Right cardiac atrium (tissue), 5 donors: ENCODE measurements at places on chromosomes 11 and 22.

GRCh38 chr22:19143967-19144400, 467 bp downstream of the ESS2 start:
- DNase-seq: no peak

DNA sequence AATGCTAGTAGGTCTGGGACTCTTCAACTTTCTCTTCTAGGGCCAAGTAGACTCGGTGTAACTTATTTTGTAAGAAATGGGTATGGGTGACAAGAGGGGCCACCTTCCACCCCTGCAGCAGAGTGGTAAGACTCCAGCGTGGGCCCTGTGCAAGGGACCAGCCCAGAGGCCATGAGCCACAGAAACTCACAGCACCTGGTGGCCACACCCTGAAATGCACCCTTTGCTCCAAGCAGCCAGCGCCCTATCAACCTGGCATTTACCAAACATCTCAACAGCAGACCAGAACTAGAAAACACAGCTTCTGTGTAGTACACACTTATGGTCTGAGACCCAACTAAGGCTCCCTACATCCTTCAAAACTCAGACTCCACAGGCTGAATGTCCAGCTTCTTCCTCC, 5.7 kb downstream of the CDCA5 start:
- no peak for DNase-seq

- DNase-seq: no peak
Measured at GRCh38 chr22:23457380-23457985, 122.6 kb downstream of the IGLL1 start.

GRCh38 chr11:77502346-77502905, 28.5 kb upstream of the PAK1 start:
- no peak for DNase-seq

DNA sequence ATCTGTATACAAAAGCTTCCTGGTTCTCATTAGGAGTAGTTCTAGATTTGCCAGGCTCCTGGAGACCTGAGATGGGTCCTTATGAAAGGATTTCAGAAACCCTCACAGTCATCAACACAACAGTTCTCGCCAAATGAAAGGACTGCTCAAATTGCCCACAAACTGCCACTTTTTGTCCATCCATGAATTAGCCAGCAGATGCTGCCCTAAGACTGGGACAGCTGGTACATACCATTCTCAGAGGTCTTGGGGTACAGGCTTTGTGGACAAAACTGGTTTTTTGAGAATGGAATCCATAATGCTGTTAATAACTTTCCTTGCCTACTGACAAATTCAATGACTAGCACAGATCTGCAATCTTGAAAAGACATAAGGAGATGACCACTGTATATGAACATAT, 23.4 kb upstream of the BDNF start:
- no peak for DNase-seq
